ENCODE measurements at places on chromosomes 1 and 21.

- DNase-seq, result no peak
Observed at GRCh38 chr1:147168626-147169058, 3.6 kb downstream of the PRKAB2 start.

GRCh38 chr1:46639547-46639946 lies 22.9 kb upstream of the MOB3C start:
- no peak for DNase-seq

DNA sequence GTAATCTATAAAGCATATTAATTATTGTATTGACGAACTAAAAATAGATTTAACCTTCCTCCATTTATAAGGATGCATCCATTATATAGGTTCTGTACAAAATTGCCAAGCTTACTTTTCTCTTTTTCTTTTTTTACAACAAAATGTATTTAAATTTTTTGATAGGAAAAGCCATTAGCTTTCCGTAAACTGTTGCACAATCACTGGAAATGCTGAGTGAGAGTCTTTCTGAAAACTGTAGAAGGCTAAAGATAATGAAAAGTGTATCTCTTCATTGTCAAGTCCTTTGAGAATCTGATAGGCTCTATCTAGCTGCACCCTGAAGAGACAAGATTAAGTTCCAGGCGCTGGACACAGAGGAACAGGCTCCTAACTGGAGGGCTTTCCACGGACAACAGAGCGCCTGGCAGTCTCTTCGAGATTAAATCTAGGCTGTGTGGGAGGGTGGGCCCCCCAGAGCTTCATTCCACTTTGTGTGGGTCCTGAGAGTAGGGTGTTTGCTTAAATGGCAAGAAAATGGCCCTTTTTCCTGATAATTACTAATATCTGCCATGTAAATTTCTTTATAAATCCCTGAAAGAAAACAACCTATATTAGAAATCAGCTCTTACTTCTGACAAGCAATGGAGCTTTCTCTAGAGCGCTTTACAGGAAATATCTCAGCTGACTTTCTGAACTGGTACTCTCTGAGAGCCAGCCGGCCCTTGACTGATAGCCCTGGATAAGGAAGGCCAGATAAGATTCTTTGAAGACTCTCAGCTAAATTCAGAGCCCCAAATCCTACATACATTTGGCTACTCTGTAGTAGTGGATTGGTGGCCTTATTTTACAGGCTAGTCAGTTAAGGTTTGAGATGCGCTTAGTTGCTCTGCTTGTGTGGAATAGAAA lies 108.3 kb downstream of the FMN2 start:
- no peak for DNase-seq

DNA sequence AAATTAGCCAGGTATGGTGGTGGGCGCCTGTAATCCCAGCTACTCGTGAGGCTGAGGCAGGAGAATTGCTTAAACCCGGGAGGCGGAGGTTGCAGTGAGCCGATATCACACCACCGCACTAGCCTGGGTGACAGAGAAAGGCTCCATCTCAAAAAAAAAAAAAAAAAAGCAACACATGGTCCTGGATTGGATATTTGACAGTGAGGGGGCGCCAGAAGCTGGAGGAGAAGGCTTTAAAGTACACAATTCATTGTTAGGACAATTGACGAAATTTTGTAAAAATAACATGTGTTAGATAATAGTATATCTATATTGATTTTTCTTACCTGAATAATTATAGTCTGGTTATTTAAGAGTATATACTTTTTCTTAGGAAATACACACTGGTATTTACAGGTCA lies 50.2 kb upstream of the USP25 start:
- DNase-seq, result no peak

- no peak for DNase-seq
Observed at GRCh38 chr1:90706437-90707362, 10.4 kb downstream of the BARHL2 start.

GRCh38 chr1:114521396-114522263 lies 10.6 kb upstream of the TRIM33 start:
- DNase-seq, result no peak

GRCh38 chr1:37817481-37817880 lies 9.5 kb upstream of the YRDC start:
- DNase-seq, result no peak

DNA sequence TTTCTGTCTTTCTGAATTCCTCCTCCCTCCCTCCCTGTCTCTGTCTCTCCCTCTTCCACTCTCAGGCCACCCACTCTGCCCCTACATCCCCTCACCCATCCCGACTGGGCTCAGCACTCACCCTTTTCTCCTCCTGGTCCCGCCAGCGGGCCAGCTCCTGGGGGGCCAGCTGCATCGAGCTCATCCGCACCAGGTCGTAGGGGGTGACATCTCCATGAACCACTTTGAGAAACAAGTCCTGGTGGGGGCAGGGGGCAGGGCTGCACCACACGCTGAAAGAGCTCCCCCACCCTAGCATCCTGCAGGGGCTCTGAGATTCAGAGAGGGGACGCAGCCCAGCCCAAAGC lies 17.8 kb downstream of the SPOCD1 start:
- DNase-seq, result no peak

- DNase-seq, result no peak
Observed at GRCh38 chr1:155990005-155990739, 11.8 kb upstream of the ARHGEF2 start.

DNA sequence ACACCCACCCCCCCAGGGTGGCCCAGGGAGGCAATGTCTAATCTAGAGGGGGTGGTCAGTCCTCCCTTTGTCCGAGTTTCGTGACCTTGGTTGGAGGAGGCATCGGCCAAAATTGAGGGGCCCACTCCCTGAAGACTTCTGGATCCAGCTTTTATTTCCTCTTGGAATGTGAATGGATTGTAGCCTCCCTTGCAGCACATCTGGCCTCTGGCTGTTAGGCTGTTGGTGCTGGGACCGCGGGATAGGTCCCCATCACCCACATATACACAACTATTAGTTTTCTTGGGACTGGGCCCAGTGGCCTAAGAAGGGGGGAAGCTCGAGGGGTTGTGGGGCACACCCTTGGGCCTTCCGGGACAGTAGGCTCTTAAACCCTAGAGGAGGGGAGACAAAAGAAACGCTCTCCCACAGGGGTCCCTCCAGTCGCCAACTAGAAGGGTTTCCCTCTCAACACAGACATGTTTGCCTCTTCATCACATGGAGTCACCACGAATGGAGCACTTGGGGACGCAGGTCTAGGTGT lies 2.5 kb downstream of the LHX4 start:
- DNase-seq, result no peak

DNA sequence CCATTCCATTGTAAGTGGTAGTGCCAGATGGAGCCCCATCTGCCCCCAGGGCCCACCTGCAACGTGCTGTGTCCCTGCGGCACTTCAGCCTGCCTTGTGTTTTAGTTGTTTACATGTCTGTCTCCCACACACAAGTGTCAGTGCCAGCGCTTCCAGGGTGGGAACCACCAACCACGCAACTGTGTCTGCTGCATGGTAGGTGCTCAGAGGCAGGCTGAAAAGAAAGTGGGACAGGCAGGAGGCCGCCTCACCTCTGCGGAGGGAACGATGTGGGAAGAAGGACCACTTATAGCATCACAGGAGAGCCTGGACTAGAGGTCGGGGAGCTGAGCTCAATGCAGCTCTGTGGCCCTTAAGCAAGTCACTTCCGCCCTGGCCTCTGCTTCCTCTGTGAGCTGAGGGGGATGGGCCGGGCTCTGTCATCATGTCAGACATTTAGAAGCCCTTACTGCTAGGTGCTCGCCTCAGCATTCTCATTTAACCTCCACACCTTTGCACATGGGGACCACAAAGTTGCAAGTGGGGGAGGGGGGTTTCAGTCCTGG lies 17.9 kb downstream of the SLC9A1 start:
- peak; percentile 42 for DNase-seq

GRCh38 chr1:37673920-37674319 lies 18.4 kb upstream of the CDCA8 start:
- DNase-seq, result no peak

- DNase-seq, result no peak
Observed at GRCh38 chr21:38807441-38807871, 1.7 kb downstream of the ETS2 start.

- DNase-seq, result no peak
Observed at GRCh38 chr1:19662313-19662712, 2.4 kb upstream of the HTR6 start.

DNA sequence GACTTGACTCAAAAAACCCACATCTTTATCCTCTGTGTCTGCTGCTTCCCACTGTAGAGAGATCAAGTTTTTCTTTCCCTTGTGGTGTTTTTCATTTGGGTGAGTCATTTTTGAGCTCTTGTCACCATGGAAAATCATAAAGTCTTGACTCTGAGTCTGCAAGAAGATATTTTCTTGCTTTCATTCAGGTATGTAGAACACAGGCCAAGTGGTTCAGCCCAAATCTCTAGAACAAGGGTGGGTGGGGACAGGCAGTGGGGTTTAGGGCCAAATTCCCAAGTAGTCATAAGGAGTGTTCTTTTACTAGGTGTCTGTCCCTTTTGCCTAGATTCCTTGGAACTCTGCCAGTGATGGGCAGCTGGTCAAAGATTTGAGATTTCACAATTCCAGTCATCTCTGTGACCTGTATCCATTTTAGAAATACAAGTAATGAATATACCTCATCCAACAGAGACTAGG lies 21.5 kb upstream of the ARHGAP29 start:
- no peak for DNase-seq

- DNase-seq, result no peak
Observed at GRCh38 chr1:27343639-27344025, 1.8 kb downstream of the SYTL1 start.

GRCh38 chr1:203328714-203329122 lies 22.2 kb downstream of the FMOD start:
- DNase-seq, result no peak
